ENCODE measurements at places on chromosomes 5 and 9. TPM values are rescaled to one million over a fixed set of nuclear protein-coding genes. Genes with fewer than 3 reads are reported as not detected.

DNA sequence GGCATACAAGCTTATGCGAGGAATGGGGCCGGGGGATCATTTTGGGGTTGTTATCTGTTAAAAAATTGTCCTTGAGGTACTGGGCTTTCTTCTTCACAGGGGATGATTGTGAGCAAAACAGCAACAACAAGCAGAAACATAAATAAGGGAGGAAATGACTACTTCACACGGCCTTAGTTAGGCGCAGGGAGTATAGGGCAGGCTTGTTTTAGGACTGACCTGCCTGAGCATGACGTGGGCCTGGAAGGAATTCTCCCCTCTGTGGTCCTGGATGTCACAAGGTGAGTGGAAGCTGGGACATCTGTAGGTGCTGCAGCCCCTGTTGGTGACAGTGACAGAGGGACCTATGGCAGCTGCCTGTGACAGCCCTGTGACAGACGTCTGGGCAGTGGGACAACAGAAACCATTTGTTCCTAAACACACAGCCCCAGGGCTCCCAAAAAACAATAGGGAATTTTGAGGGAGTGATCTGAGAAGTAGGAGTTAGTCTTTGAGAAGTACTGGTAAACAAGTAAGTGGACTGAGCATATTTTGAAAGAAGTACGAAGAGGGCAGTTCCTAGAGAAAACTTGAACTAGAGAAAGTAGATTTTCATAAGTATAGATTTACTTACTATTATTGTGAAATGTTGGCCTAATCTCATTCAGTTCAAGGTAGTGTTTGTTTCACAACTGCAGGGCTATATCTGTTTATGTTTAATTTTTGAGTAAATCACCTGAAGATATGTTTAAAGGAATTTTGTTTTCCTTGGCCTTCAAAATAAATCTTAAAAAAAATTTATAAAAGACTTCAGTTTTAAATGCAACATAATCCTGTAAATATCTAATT, 113.1 kb downstream of the KDM4C start:
- no peak overlapping the region for H3K27ac ChIP-seq
- H3K27me3 ChIP-seq = no peaks in the 10 kb centered on the region
- DNase-seq = no peak
- H3K4me1 ChIP-seq = peaks cover 61% of the 10 kb centered on the region
- no peak overlapping the region for H3K4me3 ChIP-seq

DNA sequence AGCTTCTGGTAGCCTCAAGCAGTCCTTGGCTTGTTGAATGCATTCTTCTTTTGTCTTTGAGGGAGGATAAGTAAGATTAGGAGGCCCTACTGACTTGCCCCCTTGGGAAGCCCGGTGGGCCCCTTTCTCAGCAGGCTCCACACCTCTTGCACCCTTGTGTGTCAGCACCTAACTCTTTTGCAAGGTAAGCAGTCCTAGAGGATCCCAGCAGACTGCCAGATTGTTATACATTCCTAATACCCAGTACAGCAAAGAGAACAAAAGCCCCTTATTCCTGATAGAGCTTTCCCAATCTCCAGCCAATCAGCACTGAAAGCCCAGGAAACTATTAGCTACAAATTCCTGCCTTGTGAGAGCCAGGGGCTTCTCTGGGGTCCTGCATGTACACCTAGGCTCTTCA, 152.8 kb downstream of the RAB3C start:
- no peak overlapping the region for H3K27ac ChIP-seq
- no peak overlapping the region for H3K4me3 ChIP-seq
- H3K27me3 ChIP-seq = no peaks in the 10 kb centered on the region
- no peaks in the 10 kb centered on the region for H3K4me1 ChIP-seq
- no peaks in the 10 kb centered on the region for H3K36me3 ChIP-seq

GRCh38 chr9:1085086-1085485, 34.9 kb downstream of the DMRT2 start:
- no peaks in the 10 kb centered on the region for H3K36me3 ChIP-seq
- DNase-seq = no peak
- H3K27me3 ChIP-seq = peaks cover 27% of the 10 kb centered on the region

QRFP gene
- total RNA-seq = not detected

CD14 gene
- total RNA-seq = not detected

Data from activated T-cell treated with anti-CD3 and anti-CD28 coated beads, Interleukin-2, amount 50 U/mL, for 72 hours (primary cell).